ENCODE measurements at places on chromosomes 7 and 10.

- DNase-seq, result no peak
Measured at GRCh38 chr7:45075871-45076796, 12.6 kb downstream of the NACAD start.

GRCh38 chr10:1148855-1149605 is 92.8 kb downstream of the WDR37 start:
- DNase-seq, result no peak

GRCh38 chr7:131288450-131288849 is 39.2 kb upstream of the MKLN1 start:
- DNase-seq, result no peak

DNA sequence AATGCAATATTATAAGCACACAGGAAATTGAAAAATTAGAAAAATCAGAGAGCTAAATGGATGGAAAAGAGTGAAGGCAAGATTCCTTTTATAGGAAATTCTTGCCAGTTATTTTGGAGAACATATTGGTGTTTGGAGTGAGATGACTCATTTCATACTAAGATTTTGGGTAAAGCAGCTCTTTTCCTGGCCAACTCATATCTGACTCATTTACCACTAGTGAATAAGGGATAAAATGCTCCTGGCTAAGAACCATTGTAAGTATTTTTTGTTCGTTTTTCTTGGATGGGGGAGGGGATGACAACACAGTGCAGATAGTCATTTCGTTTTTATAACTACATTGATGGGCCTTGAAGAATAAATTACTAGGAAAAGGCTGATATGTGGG is 139.3 kb downstream of the TWIST1 start:
- no peak for DNase-seq

- no peak for DNase-seq
Measured at GRCh38 chr7:27802999-27803398, 63.0 kb downstream of the TAX1BP1 start.

DNA sequence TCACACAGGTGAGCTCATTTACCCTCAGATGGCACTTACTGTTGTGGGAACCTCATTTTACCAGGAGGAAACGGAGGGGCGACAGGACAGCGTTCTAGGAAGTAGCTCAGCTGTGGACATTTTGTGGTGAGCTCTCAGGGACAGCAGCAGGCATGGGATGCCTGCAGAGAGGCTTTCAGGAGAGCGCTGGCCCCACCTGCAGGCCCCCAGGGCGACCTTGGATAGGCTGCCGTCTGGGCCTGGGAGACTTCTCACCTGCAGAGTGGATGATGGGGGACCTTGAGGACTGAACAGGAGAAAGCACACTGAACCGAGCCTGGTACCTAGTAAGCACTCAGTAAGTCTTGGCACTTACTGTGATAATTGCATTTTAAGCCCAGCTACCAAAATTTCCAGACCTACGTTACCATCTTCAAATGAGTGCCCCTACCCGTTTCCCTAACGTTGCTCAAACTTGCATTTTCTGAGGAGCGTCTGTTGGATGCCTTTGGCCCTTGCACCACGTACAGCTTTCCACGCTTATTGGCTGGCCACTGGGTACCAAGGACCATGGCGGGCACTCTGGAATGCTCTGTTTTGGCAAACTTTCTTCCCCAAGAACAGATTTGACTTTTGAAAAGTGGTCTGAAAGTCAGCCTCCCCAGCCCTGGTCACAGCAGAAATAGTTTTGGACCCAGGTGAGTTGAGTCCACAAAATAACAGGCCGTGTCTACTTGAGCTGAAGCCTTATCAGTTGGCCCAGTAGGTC is 223.4 kb downstream of the EBF3 start:
- DNase-seq, result no peak

GRCh38 chr10:93443481-93443880 is 38.7 kb downstream of the MYOF start:
- DNase-seq, result no peak

GRCh38 chr10:27104919-27105318 is 4.6 kb upstream of the ANKRD26 start:
- DNase-seq, result no peak

DNA sequence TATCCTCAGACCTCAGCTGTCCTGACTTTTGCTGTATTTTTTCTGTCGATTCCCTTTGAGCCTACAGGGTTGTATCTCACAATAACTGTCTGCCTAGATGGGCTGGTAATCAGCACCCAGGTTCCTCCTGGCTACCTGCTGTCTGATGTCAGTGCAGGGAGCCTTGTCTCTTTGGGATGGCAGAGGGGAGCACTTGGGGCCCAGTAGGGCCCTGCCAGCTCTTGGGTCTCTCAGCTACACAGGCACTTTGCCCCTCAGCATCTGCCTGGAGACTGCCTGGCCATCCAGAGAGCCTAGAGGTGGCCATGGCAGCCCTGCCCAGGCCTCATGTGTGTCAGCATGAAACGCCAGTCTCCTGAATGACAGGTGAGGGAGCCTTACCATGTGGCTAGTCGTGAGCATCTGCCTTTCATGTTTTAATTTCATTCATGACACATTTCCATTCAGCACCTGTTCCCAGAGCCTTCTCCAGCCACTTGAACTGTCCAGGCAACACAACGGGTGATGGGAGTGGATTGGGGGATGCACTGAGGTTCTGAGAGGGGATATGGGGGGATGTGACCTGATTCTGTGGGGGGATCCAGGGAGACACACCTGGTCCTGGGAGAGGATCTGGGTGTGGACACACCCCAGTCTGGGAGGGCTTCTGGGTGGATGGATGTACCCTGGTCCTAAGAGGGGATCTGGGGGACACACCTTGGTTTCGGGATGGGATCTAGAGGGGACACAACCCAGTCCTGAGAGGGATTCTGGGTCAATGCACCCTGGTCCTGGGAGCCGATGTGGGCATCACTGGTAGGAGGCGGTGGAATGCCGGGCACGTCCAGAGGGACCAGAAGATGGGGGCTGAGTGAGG is 21.9 kb downstream of the ADCY1 start:
- no peak for DNase-seq

GRCh38 chr10:46028584-46029460 is 1.6 kb downstream of the NCOA4 start:
- no peak for DNase-seq
